Naive thymus-derived CD8-positive, alpha-beta T cell (primary cell): ENCODE measurements at places on chromosomes 13 and 19.

GRCh38 chr19:35141837-35142605 is 1.0 kb upstream of the FXYD7 start:
- no peak for DNase-seq

DNA sequence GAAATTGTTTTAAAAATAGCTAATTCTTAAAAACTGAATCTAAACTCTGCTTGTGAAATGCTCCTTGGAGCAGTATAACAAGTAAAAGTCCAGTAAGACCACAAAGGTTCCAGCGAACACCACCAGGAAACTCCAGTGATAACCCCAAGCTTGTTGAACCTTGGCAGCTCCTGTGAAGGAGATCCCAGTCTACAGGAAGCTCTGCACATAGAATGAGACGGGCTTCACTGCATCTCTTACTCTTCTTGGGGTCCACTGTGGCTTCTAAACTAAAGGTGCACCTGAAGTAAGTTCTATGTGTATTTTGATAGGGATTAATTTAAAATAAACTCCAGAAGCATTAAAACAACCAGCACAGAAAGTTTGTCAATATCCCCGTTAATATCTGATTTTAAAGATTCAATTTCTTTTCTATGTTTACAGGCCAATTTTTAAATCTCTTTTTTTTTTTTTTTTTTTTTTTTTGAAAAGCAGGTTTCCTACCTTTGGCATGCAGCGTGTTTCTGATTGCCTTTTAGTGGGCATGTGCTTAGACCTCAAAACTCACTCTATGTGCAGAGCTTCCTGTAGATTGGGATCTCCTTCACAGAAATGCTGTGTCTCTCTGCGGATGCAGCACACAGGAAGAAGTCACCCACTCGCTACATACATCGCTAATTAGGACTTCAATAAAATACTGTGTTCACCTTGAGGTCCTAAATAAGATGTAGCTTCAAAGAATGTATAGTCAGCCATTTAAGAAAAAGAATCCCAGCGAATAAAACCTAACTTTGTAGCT is 508.5 kb downstream of the KLF12 start:
- no peak for DNase-seq

DNA sequence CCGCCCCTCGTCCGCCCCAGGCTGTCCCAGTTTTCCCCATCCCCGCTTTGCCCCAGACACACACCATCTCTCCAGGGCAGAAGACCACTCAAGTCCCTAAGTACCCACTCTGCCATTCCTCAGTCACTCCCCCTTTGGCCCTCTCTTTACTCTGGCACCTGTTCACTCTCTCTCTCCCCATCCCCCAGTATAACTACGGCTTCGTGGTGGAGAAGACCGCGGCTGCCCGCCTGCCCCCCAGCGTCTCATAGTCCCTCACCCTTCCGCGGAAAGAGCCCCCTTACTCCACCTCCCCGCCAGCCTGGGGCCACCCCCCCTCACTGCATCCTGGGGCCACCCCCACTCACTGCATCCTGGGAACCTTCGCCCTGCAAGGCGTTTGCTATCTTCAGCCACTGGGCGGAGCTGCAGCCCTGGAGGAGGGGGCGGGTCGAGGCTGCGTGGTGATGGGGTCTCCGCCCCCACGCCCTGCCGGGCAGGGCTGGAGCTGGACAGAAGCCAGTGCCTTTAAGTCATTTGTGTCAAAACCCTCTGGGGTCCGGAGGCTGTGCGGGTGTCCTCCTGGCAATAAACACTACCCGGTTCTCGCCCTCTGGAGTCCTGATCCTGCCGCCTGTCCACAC is 5.0 kb downstream of the MVB12A start:
- no peak for DNase-seq

DNA sequence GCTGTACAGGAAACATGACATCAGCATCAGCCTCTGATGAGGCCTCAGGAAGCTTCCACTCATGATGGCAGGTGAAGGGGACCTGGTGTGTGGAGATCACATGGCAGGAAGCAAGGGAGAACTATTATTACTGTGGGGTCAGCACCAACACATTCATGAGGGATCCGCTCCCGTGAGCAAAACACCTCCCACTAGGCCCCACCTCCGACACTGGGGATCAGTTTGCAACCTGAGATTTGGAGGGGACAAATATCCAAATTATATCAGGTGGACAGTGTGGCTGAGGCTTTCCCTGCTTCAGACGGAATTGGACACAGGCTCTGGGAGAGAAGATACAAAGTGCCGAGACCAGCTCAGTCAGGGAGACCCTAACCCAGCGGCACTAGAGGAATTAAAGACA is 5.7 kb upstream of the ZNF792 start:
- DNase-seq: no peak

GRCh38 chr19:20066861-20067260 is 10.9 kb upstream of the ZNF90 start:
- no peak for DNase-seq

GRCh38 chr19:49594157-49594992 is 3.4 kb downstream of the PRR12 start:
- DNase-seq: no peak

GRCh38 chr19:43316591-43317319 is 36.7 kb upstream of the CD177 start:
- no peak for DNase-seq

GRCh38 chr13:84566780-84567179 is 684.5 kb upstream of the SLITRK1 start:
- no peak for DNase-seq

- DNase-seq: no peak
Observed at GRCh38 chr19:10809651-10810285, 26.2 kb downstream of the TMED1 start.

- no peak for DNase-seq
Observed at GRCh38 chr13:39512687-39513086, 90.3 kb downstream of the LHFPL6 start.

DNA sequence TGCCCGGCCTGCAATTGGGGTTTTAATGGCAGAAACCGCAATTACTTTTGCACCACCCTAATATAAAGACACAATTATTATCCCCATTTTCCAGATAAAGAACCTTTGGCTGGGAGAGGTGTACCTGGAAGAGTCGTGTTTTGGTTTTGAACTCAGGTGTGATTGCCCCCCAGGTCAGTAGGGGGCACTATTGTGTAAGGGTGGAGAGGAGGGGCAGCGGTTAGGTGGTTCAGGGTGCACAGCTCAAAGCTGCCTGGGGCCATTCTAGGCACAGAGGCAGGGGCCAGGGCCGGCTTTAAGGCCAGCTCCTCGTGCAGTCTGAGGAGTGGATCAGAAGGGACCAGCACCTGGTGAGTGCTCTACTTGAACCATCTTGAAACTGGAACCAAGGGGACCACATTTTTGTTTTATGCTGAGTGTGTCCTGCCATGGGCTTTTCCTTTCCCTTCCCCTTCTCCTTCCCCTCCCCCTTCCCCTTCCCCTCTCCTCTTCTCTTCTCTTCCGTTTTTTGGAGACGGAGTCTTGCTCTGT is 5.8 kb upstream of the FCGRT start:
- peak; percentile 77 for DNase-seq

DNA sequence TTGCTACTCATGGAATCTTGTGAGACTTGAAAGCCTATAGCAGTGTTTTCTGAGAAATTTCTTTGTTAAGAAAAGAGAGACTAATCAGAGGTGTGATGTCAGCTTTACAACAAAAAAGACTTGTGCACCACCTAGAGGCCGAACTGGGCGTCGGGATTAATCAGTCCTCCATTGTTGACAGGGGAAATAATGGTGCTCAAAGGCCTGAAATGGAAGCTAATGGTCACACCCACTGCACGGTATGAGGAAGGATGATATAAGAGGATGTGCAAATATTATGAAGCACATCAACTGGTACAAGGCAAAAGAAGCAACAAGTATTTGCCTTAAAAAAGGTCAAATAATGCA is 480.2 kb upstream of the MIR17HG start:
- DNase-seq: no peak

DNA sequence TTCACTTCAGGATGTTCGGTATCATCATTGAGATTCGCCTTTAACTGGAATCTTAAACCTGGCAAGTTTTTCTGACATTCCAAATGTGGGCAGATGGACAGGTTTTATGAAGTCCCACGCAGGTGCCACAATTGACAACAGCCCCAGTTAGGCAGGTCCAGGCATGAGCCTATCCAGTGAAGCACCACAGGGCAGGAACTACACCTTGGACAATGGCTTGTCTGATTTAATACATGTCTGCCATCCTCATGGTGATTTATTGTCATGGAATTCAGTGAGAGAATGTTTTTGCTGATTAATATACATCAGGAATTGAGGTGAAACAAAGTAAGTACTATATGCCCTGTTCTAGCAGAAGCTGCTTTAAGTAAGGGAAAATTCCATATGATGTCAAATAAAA is 10.2 kb upstream of the TPP2 start:
- DNase-seq: no peak

- no peak for DNase-seq
Observed at GRCh38 chr19:2634228-2634951, 68.1 kb downstream of the GNG7 start.

DNA sequence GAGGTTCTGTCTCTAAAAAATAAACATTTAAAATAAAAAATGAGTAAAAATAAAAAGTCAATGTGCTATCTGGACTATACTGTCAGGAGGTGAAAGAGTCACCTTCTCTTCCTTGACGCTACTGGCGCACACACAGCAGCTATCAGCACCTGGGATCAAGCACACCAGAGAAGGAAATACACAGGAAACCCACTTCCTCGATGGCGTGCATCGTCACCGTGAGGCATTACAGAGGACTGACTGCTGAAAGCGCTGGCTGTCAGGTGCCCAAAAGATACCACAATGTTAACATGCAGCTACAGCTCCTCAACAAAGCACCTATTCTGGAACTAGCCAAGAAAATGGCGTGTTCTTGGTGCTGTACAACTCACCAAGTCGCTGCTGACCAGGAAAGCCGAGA is 6.1 kb downstream of the SLC35E1 start:
- DNase-seq: peak; percentile 94

- no peak for DNase-seq
Observed at GRCh38 chr13:87827479-87827878, 156.3 kb downstream of the SLITRK5 start.

GRCh38 chr13:48093588-48093987 is 1.3 kb downstream of the MED4 start:
- no peak for DNase-seq

DNA sequence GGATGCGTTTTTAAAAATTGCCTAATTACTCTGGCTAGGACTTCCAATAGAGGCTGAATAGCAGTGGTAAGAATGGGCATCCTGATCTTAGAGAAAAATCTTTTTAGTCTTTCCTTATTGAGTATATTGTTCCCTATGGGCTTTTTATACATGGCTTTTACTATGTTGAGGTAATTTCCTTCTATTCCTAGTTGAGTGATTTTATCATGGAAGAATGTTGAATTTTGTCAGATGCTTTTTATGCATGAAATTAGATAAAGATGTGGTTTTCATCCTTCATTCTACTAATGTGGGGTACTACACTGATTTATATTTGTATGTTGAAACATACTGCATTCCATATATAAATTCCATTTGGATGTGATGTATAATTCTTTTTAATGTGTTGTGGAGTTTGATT is 2673.8 kb downstream of the PCDH9 start:
- no peak for DNase-seq

DNA sequence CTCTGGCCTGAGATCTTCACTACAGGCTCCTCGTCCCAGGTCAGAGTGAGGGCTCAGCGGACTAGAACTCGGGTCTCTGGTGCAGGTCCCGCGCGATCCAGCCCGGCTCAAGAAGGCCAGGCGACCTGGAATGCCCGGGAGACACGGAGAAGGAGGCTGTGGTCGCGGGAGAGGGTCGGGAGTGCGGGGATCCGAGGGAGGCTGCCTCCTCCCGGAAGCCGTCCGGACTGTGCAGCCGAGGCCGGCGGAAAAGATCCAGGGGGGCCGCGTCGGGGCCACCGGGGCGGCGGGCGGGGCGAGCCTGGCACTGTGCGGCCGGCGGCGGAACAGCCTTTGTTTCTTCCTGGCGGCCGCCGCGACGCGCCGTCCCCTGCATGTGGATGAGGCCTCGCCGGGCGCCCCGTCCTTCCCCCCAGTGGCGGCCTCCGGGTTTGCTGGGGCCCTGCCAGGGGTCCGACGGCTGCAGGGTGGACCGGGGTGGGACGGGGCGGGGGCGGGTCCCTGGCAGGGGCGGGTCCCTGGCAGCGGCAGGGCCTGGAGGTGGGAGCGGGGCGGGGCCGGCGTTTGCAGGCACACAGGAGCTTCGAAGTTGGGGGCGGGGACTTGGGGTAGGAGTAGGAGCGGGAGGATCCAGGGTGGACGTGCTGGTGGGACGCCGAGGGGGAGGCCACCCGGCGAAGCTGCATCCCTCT is 1.0 kb upstream of the SLC7A10 start:
- DNase-seq: no peak

DNA sequence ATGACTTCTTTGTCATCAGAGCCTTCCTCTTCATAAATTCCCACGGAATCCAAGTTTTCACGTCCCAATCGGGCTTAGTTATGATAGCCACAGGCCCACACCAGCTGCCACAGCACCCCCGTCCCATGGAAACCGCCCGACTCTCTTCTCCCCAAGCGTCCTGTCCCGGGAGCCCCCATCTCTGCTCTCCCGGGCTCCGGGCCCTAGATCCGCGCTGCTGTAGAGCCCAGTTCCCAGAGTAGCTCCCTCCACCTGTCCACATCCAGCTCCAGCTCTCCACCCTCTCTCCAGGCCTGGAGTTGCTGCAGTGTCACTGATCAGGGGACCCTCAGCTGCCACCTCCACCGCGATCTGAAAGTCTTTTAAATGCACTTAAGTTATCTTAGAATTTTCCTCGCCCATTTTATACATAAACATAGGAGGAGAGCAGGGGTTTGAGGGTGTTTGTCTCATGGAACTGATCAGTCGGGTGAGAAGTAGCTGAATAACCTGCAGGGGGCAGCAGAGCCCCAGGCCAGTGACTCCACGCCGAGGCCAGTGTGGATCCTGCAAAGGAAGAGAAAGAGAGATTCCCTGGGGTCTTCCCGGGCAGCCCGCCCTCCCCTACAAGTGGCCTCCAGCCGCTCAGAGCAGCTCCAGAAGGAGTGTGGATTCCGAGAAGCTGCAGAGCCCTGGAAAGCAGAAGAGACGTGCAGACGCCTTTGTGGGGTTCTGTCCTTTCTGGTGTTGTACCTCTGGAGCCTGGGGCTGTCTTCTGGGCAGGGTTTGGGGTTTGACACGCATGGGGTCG is 1.1 kb upstream of the ZNF763 start:
- peak; percentile 68 for DNase-seq

DNA sequence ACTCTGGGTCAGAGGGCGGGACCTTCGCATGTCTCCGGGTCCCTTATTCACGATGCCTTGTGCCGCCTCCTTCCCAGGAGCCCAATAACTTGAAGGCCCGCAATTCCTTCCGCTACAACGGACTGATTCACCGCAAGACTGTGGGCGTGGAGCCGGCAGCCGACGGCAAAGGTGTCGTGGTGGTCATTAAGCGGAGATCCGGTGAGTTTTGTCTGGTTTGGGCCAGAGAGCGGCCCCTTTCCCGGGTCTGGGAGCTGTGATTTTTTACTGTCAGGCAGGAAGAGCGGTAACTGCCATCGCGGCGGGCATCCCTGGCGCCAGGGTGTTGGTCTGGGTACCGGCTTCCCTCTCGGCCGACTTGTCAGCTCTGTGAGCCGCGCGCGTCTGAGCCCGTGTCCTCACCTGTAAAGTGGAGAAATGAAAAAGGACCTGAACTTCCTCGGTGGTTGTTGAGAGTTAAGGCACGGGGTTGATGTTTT is 800 bp downstream of the RPL28 start:
- no peak for DNase-seq

GRCh38 chr19:7489609-7490044 is 792 bp upstream of the PEX11G start:
- DNase-seq: no peak
